NCI-H1092 treated with DMSO at 0.1 percent for 48 hours (cell line): ENCODE measurements at places on chromosomes 7 and 10.

GRCh38 chr10:79129361-79129997 is 60.7 kb downstream of the ZMIZ1 start:
- DNase-seq: no peak

GRCh38 chr7:105277341-105277740 is 111.4 kb downstream of the SRPK2 start:
- no peak for DNase-seq

GRCh38 chr10:114548662-114549061 is 109.4 kb downstream of the ABLIM1 start:
- peak; percentile 21 for DNase-seq

DNA sequence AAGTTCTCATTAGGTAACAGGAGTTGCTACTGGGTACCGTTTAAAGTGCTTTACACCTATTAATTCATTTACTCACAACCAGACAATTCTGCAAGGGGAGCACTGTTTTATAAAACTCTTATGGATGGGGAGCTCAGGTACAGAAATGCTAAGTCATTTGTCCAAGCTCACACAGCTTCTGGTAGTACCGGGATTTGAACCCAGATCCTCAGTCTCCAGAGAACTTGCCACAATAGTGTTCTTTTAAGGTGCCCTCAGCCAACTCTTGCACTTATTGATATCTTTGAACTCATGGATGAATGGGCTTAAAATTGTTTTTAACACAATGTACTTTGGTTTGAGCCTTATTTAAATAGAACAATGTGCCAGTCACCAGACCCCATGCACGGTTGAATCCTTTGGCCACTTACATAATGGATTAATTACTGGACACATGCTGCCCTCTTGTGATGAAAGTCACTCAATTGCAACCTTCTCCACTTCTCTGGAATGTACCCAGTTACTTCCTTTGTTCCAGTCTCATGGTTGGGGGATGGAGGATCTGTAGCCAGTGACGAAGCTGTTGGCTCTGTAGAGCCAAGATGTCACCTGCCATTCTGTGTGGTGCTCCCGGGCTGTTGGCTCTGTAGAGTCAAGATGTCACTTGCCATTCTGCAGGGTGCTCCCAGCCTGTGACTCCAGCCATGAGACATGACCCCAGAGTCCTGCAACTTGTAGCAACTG is 65.6 kb downstream of the NOD1 start:
- DNase-seq: peak; percentile 8

DNA sequence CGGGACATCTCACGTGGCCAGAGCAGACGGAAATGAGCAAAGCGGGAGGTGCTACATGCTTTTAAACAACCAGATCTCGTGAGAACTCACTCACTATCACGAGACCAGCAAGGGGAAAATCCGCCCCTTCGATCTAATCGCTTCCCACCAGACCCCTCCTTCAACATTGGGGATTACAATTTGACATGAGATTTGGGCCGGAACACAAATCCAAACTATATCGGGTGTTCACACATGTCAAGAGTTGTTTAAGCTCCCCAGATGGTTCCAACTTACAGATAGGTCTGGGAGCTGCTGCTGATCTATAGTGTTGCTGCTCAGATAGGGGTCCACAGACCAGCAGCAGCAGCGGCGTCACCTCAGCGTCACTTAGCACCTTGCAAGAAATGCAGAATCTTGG is 194.9 kb downstream of the GPAM start:
- no peak for DNase-seq

- DNase-seq: peak; percentile 76
Measured at GRCh38 chr10:21497177-21497807, 28.2 kb downstream of the SKIDA1 start.

DNA sequence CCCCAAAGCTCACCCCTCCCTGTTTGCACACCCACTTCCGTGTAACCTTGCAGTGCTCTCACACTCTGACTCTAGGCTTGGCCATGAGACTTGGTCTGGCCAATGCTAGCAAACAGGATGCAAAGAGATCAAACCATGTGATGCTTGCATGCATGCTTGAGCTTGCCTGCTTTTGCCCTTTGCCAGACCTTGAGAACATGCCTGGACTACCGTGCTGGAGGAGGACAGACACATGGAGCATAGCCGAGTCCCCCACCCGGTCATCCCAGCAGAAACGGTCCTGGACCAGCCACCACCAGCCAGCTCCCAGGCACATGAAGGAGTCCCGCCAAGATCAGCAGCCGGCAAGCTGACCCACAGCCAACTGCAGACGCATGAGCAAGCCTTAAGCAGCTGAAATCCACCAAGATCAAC is 23.4 kb downstream of the PYROXD2 start:
- DNase-seq: no peak

DNA sequence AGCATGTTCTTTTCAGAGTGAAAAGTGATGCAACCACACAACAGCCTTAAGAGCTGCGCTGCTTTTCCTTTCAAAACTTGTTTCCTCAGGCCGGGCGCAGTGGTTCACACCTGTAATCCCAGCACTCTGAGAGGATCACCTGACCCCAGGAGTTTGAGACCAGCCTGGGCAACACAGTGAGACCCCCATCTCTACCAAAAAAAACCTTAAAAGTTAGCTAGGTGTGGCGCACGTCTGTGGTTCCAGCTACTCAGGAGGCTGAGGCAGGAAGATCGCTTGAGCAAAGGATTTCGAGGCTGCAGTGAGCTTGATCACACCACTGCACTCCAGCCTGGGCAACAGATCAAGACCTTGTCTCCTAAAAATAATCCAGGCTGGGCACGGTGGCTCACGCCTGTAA is 2.0 kb downstream of the COX19 start:
- DNase-seq: no peak

DNA sequence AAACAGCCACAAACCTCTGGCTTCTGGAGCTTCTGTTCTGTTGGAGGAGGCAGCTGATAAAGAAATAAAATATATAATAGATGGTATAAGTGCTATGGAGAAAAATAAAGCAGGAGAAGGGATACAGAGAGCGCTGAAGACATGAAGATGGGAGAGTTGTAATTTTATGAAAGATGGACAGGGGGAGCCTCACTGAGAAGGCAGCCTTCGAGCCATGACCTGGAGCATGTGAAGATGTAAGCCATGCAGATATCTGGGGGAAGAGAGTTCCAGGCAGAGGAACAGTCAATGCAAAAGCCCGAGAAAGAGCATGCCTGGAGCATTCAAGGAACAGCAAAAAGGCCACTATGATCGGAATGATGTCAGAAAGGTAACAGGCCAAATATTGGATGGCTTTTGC is 187.5 kb downstream of the KIAA1217 start:
- DNase-seq: no peak
